CD4-positive, alpha-beta T cell treated with Interleukin-1 beta for 1 hour (primary cell): ENCODE measurements at places on chromosomes 7 and 10.
A peak's percentile ranks its signal among the peaks of the same experiment; 100 is the strongest.

DNA sequence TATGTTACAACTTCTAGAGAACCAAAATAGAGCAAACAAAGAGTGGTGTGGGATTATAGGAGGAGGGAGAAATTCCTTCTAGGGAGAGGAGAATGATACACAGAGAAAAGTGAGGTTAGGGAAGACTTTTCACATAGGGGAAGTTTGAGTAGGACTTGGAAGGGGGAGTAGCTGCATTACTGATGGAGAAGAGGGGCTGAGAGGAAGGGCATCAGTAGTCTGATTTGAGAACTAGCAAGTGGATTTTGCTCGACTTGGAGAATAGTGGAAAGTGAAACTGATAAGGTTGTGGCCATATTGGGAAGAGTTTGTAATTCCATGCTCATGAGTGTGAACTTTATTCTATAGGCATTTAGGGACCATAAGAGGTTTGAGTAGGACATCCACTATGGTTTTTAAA is 6.1 kb downstream of the NRF1 start:
- no peak for DNase-seq

- DNase-seq = no peak
Measured at GRCh38 chr7:30688718-30689221, 6.5 kb upstream of the CRHR2 start.

DNA sequence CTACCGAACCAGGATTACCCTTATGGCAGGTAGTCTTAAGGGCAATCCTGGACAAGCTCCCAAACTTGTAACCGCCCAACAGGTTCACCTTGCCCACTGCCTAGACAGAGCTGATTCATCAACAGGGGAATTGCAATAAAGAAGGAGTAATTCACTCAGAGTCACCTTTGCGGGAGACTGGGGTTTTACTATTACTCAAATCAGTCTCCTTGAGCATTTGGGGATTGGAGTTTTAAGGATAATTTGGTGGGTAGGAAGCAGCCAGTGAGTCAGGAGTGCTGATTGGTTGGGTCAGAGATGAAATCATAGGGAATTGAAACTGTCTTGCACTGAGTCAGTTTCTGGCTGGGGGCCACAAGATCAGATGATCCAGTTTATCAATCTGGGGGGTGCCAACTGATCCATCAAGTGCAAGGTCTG is 25.3 kb downstream of the HK1 start:
- no peak for DNase-seq

DNA sequence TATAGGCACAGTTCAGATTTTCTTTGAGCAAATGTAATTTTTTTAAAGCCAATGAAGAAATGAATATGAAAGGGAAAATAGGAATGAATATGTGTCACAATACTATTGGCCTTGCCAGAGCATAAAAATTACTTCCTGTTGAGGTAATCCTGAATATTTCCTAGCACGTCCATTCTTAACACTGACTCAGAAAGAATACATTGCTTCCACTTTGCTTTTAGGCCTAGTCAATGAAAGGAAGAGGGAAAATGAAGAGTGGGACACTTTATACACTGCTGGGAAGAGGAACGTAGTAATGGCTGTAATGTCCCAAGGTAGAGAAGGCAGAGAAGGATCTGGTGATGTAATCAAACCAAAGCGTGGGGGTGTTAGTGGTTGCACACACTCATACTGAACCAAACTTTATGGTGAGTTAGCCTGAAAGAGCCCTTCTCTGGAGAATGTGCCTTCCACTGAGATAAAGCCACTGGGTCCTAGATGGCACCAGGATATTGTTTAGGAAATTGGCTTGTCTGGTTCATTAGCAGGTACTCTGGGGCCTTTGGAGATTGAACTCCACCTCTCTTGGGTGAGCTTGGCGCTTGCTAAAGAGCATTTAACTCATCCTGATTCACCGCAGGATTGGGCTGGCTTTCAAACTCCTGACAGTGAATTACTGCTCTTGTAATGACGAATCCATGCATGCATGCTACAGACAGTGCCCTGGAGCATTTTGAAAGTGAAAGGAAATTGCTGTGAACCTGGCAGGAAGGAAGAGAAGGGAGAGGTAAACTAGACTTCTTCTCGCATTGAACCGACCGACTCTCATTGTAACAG is 254.9 kb downstream of the KIAA1217 start:
- peak; percentile 21 for DNase-seq

- DNase-seq = no peak
Measured at GRCh38 chr7:47937065-47937687, 11.1 kb downstream of the PKD1L1 start.

DNA sequence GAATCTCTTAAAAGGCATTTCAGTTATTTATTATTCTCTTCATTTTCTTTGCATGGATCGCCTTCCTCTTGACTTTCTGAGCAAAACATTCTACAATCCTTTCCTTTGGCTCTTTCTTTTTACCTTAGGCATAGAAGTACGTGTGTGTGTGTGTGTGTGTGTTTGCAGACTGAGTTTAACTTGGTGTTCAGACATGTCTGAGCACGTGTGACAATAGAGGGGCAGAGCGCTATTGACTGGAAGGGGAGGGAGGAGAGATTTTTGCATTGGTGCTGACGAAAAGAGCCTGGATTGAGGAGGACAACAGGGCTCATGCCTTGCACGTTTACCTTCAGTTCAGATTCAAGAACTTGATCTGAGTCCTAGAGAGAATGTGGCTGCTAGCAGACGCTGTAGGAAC is 129.8 kb downstream of the SEC23IP start:
- no peak for DNase-seq
